ENCODE measurements at places on chromosomes 6 and 20. TPM values are rescaled to one million over a fixed set of nuclear protein-coding genes. Genes with fewer than 3 reads are reported as not detected.

SGK2 gene
- polyA plus RNA-seq, result not detected

OTOR gene
- polyA plus RNA-seq, result not detected

LINC00237 gene
- polyA plus RNA-seq, result not detected

NMBR gene
- not detected for polyA plus RNA-seq

C4B gene
- 1.6 TPM for polyA plus RNA-seq

TSBP1 gene
- not detected for polyA plus RNA-seq

HDGFL1 gene
- not detected for polyA plus RNA-seq

All from foreskin keratinocyte (primary cell).